ENCODE measurements at places on chromosomes 16 and 17.

GRCh38 chr17:38562903-38563302 is 42.8 kb downstream of the SRCIN1 start:
- DNase-seq, result no peak

DNA sequence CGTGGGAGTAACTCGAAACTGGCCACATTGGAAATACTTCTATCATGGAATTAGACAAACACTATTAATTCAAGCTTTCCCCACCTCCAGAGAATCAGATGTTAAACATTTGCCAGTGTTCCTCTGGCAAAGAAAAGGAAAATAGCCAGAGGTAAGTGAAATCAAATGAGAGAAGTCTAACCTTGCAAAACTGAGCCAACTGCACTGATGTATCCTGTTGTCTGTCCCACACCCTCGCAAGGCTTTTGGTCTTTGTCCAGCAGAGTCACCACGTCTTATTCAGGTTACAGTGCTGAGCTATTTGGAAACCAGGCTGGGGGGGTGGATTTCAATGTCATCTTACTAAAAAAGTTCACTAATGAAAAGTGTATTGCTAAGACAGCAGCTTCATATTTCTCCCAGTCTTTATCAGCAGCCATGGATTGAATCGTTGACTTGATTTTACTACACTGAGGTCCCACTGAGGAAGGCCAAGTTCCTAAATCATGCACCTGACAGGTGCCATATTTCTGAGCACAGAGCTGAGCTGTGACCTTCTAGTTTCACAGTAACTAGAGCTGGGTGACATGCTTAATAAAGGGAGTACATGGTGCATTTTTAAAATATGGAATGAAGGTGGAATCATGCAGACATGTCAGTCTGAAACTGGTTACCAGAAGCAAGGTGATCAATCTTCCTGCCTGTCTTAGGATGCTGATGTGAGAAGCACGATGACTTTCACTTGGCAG is 85.2 kb upstream of the HSBP1 start:
- no peak for DNase-seq

- DNase-seq, result no peak
These were observed 28.8 kb downstream of the TBC1D3B start for GRCh38 chr17:36147601-36148000.

GRCh38 chr17:57136355-57136754 is 51.3 kb downstream of the AKAP1 start:
- no peak for DNase-seq

- DNase-seq, result peak; percentile 97
These were observed 10.6 kb upstream of the AURKB start for GRCh38 chr17:8220783-8221662.
